ENCODE measurements at places on chromosomes 2 and 18.

- DNase-seq = no peak
Measured at GRCh38 chr2:211144078-211144477, 587.7 kb downstream of the CPS1 start.

DNA sequence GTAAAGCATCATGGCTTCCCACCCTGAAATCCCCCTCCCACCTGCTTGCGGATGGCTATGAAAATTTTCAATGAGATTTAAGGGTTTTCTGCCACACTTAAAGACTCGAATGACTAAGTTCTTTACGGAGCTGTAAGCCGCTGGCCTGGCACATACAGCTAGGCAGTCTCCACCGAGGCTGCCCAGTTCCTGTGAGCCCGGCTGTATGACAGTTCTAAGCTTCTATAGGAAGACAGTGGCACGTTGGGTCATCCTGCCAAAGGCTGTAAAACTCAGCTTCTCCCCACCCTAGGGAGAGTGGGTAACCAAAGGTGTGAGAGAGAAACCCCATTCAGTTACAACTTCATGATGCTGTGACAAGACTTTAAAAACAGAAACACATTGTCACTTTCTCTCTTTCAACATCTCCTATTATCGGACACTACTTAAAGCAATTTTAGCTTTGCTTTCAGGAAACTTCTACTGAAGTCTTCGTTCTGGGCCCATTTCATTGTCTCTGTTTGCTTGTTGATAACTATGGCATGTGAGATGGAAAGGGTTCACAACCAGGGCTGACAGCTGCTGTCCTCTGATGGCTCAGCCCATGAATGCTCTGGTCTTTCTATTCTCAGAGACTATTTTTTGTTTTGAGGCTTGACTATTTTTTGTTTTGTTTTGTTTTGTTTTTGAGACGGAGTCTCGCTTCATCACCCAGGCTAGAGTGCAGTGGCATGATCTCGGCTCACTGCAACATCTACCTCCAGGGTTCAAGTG lies 7.1 kb downstream of the CASP8 start:
- DNase-seq = no peak

- no peak for DNase-seq
Measured at GRCh38 chr2:20021405-20022009, 9.0 kb upstream of the MATN3 start.

DNA sequence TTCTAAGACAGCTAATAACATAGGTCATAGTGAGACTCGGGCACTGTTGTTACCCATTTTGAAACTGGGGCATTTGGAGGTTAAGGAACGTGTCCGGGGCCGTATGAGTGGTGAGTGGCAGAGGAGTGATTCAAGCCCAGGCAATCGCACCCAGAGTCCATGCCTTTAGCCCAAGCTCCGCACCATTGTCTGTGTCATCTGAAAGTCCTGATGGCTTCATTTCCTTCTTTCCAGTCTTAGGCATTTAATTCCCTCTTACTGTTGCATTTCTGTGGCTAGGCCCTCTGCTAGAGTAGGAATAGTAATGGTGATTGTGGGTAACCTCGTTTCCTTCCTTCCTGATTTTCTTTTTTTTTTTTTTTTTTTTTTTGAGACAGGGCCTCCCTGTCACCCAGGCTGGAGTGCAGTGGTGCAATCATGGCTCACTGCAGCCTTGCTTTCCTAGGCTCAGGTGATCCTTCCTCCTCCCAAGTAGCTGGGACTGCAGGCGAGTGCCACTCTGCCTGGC lies 49.8 kb upstream of the ASB1 start:
- DNase-seq = no peak

- no peak for DNase-seq
Measured at GRCh38 chr2:98393354-98393753, 47.1 kb downstream of the CNGA3 start.

GRCh38 chr18:37084912-37085311 lies 256.0 kb downstream of the KIAA1328 start:
- DNase-seq = no peak

GRCh38 chr2:219308142-219309101 lies 779 bp downstream of the PTPRN start:
- DNase-seq = peak; percentile 69

- DNase-seq = no peak
Measured at GRCh38 chr2:341912-342311, 54.0 kb upstream of the ALKAL2 start.

- DNase-seq = no peak
Measured at GRCh38 chr2:19747310-19748072, 154.3 kb downstream of the TTC32 start.

- no peak for DNase-seq
Measured at GRCh38 chr2:85743304-85743978, 10.3 kb upstream of the ATOH8 start.

DNA sequence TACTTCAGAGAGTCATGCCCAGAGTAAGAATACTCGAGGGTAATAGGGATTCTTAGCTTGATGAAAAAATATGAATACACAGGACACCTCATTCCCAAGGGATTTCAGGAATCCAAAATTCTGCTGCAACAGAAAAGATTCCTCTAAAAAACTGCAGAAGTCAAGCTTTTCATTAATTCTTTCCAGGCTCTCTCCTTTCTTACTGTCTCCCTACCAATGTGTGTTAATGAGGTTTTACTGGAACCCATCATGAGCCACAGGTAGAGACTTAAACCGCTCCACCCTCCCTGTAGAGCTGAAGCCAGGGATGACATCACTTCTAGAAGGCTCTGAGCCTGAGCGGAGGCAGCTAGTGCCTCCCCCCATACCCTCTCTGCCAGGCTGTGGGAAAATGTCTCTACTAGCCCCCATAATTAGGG lies 3.4 kb downstream of the SDC1 start:
- no peak for DNase-seq

GRCh38 chr2:225290757-225291400 lies 108.6 kb upstream of the NYAP2 start:
- no peak for DNase-seq

DNA sequence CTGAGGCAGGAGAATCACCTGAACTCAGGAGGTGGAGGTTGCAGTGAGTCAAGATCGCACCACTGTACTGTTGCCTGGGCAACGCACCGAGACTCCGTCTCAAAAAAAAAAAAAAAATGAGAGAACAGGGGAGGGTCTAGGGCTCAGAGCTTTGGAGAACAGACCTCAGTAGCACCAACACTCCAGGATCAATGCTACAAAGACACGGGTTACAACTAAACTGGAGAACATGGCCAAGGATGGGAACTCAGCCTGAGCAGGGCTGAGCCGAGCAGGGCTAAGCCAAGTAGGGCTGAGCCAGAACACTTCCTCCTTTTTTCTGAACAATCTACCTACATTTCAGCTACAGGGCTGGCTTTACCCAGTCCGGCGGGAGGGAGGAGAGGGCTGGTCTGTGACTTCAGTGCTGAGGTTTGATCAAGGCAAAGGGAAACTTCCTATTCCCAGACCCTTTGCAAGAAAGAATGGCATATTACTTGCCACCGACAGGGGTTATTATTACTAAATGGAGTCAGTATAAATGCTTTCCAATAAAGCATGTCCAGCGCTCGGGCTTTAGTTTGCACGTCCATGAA lies 2.9 kb upstream of the CASP8 start:
- DNase-seq = no peak

DNA sequence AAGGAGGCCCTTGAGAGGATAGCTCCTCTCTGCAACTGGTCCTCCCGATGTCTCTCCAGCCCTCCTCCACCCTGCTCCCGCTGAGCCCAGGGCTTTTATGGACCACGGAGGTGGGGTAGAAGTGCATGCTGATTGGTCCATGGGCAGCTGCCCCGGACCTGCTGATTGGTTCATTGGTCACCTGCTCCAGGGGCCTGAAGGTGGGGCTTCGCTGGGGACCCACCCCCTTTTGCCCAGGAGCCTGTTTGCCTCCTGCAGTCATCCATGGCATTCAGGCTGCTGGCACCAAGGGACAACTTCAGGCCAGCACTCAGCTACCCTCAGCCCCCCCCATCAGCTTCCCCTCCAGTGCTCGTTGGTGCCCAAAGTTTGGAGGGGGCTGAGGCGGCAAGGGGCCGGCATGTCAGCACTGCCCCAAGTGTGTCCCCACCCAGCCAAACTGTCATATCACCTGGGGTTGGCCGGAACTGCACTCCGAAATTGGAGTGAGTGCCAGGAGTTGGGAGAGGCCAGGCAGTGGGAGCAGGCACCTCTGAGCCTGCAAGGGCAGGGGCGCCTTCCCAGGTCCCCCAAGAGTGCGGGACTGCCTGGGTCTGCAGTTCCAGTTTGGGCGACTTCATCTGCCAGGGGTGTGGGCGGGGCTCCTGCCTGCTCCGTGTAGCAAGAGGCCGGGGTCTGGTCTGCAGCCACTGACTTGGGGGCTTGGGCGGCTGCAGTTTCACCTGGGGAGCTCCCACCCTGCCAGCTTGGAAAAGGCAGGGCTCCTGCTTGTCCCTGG lies 288.9 kb downstream of the RDH14 start:
- no peak for DNase-seq

- DNase-seq = no peak
Measured at GRCh38 chr2:164145093-164145987, 409.5 kb upstream of the FIGN start.

DNA sequence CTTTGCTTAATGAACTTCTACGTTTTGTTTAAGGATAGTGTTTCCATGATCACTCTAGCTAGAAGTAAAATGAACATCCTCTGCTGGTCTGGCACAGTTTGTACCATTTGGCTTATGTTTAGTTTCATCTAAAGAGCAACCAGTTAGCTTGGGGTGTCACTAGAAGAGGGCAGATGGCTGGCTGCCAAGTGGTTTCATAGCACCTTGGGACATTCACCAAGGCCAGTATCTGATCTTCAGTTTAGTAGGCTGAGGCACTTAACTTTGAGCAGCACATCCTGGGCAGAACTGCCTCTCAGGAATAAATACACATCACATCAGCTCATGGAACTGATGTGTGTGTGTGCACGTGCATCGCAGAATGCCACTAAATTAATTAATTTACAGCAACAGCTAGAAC lies 68.4 kb downstream of the NXPH2 start:
- no peak for DNase-seq

- DNase-seq = no peak
Measured at GRCh38 chr2:103028181-103028580, 266.4 kb downstream of the TMEM182 start.

GRCh38 chr18:24013051-24013450 lies 1.5 kb upstream of the TTC39C start:
- no peak for DNase-seq

DNA sequence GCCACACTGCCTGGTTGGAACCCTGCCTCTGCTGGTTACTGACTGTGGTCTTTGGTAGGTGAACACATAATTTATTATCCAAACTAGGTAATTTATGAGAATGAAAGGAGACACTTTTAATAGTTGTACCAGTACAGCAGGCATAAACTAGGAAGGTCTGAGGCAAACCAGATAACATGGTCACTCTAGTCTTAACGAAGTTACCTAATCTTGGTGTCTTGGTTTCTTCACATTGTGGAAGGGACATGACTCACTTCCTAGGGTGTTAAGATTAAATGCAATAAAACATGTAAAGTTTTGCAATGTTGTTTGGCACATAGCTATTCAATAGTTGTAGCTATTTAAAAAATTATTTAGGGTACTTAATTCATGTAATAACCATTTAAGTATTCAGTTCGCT lies 23.3 kb downstream of the SPTBN1 start:
- DNase-seq = no peak

DNA sequence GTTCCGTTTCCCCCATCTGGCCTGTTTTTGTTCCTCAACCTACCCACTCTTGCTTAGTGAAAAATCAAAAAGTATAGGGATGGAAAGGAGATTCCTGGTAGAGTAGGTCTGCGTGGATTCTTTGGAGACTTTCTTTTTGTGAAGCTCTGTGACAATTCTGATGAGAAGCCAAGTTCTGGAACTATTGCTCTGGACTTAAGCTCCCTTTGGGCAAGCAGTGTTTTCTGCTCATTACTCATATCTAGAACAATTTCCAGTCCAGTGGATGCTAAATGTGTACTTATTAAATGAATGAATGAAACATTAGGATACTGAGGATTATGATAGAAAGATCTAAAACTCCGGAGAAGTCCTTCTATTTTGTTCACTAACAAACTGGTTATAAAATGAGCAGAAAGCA lies 76.5 kb downstream of the SOCS6 start:
- no peak for DNase-seq

DNA sequence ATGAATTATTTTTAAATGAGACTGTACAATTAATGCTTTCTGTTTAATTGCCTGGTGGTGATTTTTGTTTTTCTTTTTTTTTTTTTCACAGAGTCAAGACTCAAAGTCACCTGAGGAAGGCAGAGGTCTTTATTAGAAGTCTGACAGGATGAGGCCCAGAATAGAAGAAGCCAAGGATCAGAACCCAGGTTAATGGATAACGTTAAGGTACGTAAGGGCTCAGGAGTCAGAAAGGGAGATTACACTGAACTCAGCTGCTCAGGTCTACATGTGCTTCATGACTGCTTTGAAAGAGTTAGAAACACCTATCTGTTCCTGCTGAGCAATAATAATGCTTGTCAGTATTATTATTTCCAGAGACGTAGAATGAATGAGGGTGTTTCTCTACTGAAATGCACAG lies 196.5 kb downstream of the LRATD1 start:
- no peak for DNase-seq

GRCh38 chr2:140177086-140177485 lies 1396.9 kb upstream of the NXPH2 start:
- no peak for DNase-seq

- no peak for DNase-seq
Measured at GRCh38 chr2:231904161-231904611, 22.0 kb downstream of the NPPC start.

- no peak for DNase-seq
Measured at GRCh38 chr2:218145124-218145523, 19.3 kb downstream of the CXCR2 start.

GRCh38 chr2:138106606-138107005 lies 142.3 kb downstream of the HNMT start:
- DNase-seq = no peak

DNA sequence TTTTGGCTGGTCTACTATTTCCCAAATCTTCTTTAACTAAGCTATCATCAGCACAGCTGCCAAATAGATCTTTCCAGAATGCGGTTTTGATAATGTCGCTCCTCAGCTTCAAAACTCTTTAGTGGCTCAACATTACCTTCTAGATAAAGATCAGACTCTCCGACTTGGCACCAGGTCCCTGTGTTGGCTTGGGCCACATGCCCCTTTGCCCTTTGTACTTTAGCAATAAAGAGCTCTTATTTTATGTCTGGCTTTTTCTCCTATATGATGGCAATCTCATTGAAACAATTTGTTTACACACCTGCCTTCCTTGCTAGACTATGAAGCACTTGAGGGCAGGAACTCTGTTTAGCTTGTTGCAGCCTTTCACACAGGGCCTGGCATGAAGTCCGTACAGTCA lies 128.9 kb upstream of the GATA6 start:
- DNase-seq = no peak

DNA sequence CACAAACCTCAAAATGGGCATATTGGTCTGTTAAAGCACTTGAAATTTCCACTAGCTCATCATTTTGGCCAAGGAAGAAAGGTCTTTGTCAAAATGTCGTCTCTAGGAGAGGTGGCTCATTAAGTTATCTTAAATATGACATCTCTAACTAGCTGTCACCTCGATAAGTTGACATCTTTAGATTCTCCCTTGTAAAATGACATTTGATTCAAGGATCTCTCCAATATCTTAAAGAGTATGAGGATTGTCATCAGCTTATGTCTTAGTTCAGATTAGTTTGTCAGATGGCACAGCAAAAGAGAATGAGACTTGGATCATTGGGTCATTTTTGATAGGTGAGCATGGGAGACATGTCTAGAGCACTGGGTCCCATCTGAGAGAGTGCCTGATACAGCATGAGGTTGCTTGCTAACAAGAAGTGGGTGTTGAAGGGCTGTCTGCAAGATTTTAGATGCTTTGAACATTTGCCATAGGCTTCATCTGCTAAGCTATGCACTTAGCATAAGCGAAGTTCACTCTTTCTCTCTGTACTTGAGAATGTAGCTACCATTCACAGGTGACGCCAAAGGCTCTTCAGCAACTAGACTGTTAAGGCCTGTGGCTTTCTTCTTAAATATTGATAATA lies 12.9 kb downstream of the PTPRM start:
- DNase-seq = no peak

All from stimulated activated CD4-positive, alpha-beta T cell treated with anti-CD3 and anti-CD28 coated beads, Interleukin-4, amount 100 ng/mL, for 4 hours (primary cell).